NCI-H226 (cell line): ENCODE measurements at places on chromosomes 11 and 22.
A peak's percentile ranks its signal among the peaks of the same experiment; 100 is the strongest.

GRCh38 chr22:36065775-36066544, 37.3 kb upstream of the RBFOX2 start:
- DNase-seq: peak; percentile 78

- no peak for DNase-seq
Measured at GRCh38 chr11:15818132-15818842, 538.1 kb downstream of the SOX6 start.

DNA sequence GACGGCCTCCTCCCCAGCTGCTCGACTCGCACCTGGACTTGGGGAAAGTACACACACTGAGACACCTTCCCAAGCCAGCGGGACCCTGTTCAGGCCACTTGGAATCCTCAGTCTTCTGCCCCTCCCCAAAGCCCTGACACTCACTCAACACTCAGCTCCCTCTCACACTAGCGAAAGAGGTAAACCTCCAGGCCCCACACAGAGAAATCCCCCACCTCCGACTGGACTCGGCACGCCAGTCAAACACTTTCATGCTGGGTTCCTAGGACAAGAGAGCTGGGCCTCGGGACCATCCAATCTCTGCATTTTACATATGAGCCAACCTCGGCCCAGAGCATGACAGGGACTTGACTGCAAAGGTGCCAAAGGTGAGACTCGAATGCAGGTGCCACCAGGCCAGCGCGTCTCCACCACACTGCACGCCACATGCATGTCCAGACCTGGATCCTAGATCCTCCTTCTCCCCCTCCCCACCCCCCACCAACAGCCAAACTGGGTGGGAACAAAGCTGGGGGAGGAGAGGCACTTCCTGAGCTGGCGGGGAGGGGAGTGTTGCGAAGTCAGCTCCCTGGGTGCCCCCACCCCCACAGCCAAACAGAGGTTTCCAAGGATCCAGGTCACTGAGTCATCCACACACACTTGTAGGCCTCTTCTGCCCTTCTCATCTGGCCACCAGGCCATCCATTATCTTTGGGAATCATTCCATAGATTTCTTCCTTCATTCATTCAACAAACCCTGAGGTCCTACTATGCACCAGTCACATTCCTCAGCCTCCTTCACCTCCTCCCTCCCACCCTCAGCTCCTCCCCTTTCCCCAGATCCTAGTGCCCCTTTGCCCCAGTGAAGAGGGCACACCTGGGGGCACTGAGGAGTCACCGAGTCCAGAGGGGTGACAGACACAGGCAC, 10.7 kb upstream of the CD5 start:
- DNase-seq: peak; percentile 48

DNA sequence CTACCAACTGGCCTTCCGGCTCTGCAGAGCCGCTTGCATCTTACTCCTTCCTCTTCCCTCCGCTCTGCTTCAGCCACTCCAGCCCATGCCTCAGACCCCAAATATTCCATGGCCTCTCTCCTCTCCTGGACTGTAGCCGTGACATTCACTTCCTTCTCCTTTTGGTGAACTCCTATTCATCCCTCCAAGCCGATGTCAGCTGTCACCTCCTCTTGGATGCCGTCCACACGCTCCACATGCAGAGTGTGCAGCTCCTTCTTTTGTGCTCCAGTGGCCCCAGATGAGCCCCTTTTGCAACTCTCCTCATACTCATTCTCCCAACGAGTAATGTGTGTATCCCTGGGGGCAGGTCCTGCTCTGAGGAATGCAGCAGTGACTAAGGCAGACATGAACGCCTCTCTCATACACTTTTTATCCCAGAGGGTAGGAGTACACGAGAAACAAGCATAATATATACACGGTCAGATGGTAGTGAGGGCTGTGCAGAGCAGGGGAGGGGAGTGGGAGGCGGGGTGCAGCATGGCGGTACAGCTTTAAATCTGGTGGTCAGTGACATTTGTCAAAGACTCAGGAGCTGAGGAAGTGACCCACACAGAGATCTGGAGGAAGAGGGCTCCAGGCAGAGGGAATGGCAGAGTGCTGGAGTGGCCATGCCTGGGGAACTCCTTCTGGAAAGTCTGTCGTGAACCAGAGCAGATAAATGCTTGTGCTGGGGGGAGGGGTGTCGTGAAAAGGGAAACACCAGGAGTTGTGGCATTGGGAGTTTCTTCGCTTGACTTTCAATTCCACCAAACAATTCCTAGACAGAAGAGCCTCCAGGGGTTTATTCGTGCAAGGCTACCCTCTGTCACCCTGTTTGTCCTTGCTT, 83.8 kb upstream of the ATXN10 start:
- DNase-seq: peak; percentile 51

DNA sequence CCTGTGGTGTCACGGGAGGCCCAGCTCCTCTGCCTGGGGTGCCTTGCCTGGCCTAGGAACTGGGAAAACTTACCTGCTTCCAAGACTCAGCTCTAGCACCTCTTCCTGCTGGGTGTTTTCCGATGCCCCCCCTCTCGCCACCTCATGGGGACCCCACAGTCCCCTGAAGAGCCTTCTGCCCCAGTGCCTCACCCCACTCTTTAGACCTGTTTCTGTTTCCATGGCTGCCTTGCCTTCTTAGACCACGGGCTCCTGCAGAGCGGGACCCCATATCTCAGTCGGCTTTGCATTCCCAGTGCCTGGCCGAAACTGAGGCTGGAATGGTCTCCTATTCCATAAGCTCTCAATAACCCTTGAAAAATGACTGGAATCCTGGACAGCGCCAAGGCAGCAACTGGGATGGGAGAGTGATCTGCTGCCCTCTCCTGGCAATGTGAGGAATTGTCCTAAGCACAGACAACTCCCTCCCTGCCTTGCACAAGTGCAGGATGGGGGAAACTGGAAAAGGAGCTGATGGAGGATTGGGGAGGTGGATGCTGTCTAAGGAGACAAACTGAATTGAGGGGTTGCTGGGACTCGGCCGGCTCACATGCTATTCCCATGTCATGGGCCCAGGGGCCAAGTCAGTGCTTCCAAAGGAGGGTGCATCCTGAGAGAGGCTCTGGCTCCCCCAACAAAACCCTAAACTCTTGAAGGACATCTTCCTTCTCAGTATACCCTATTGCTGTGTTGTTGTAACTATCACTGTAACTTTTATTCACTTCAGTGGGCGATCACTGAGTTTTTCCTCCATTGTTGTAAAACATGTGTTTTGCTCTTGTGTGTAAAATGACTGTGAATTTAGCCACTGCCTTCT, 26.6 kb upstream of the IL17RA start:
- DNase-seq: peak; percentile 8

GRCh38 chr11:25593221-25593620, 738.7 kb upstream of the ANO3 start:
- DNase-seq: no peak

- DNase-seq: no peak
Measured at GRCh38 chr11:84384731-84385130, 1098.6 kb upstream of the CCDC90B start.

GRCh38 chr22:37633625-37634416, 5.6 kb upstream of the SH3BP1 start:
- DNase-seq: no peak

GRCh38 chr11:3367221-3367620, 11.7 kb downstream of the ZNF195 start:
- DNase-seq: no peak

GRCh38 chr11:113249491-113249763, 65.0 kb upstream of the TTC12 start:
- DNase-seq: no peak

DNA sequence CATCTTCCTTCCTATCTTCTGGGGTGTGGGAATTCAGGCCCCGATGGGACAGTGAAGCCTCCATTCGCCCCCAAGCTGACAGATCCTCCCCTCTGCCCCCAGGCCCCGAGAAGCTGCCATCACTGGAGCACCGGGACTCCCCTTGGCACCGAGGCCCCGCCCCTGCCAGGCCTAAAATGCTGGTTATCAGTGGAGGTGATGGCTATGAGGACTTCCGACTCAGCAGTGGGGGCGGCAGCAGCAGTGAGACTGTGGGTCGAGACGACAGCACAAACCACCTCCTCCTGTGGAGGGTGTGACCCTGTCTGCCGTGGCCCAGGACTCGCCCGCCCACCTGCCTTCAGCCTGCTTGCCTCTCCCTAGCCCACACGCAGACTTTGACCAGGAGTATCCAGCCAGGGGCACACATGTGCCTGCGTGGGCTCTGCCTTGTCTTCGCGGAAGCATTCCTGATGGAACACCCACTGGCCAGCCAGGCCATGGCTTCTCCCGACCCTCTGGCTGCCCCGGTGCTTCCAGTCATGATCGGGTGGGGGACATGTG, 8.6 kb upstream of the RELT start:
- DNase-seq: no peak

DNA sequence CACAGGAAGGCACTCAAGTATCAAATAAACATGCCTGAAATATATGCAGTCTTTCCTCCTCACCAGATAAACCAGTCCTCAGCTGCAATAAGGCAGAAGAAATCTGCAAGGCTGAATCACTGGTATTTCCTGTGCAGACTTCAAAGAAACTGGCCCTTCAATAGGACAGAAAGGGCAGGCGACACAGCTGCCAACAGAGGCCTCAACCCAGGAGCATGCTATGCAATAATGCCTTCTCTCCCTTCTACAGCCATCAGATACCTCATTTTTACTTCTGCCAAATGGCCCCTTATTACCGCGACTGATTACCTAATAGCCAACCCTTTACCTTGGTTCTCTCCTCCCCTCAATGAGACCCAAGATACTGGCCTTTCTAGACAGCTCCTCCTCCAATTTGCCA, 8.0 kb downstream of the NUMA1 start:
- peak; percentile 78 for DNase-seq

DNA sequence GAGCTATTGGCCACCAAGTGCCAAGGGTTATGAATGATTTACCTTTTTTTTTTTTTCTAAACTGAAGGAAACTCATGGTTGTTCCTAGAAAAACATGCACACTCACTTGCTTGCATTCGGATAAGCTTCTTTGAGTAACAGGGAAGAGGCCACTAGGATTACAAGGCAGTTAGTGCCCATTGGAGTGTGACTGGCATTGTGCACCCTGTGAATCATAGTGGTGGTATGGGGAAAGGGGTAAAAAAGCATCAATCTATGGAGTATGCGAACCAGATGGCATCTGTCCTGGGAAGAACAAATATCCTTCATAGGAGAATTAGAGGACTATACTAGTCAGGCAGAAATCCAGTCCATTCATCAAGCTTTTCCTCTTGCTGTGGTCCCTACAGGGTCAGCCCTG, 24.2 kb downstream of the CD44 start:
- no peak for DNase-seq

GRCh38 chr22:46857142-46857884, 94.9 kb downstream of the TBC1D22A start:
- DNase-seq: no peak

DNA sequence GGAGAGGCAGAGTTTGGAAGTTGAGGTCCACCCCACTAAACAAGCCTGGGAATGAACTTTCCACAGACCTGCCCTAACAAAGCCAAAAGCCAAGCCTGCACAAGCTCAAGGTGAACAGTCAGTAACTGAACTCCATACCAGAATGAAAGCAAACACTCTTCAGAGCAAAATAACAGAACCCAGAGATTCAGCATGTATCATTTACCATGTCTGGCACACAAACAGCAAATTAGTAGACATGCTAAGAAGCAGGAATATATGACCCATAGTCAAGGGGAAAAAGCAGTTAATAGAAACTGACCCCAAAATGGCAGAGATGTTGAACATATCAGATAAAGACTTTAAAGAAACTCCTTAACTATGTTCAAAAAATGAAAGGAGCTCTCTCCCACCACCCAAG, 31.3 kb downstream of the TBX1 start:
- DNase-seq: no peak

DNA sequence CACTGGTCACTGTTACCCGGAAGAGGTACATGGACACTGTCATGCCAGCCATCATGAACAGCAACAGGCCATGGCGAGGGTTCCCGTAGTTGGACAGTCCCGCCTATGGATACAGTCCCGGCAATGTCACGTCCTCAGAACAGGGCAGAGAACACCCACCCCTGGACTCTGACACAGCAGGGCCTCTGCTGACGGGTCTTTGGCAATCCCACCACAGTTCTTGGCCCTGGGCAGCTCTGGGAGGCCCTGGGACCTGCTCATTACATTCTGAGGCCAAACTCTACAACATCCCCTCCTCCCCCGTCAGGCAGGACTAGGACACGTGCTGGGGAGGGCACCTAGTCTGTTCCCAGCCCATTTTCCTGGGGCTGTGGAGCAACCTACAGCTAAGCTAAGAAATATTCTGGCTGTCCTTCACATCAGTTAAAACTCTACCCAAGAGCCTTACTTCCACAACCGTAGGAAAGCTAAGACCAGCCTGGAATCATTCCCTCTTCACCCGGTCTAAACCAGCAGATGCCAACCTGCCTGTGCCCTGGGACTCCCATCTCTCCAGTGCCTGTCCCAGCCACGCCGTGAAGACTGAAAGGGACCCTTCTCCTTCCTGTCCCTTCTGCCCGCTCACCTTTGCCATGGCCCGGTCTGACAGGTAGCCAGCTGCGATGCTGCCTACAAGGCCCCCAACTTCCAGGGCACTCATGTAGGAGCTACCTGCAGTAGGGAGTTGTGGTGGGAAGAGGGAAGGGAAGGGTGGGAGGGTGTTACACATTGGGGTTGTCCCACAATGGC, 4.5 kb downstream of the SLC37A4 start:
- DNase-seq: no peak

DNA sequence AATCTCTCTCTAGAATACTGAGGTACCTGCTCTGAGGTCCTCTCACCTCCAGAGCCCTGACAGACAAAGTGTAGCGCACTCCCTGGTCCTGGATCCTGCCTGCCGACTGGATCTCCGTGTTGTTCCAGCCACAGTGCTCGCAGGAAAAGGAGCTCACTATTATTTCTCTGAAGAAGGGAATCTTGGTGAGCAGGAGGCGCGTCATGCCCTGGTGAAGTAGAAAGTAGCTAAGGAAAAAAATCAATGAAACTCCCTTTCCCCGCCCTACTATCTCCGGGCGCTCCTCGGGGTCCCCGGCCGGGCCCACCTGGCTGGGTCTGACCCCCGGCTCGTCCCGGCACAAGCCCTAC, 412 bp downstream of the ZPR1 start:
- DNase-seq: no peak

- no peak for DNase-seq
Measured at GRCh38 chr11:26096451-26096850, 235.5 kb upstream of the ANO3 start.

GRCh38 chr11:111642542-111642941, 40.3 kb downstream of the SIK2 start:
- no peak for DNase-seq

- DNase-seq: no peak
Measured at GRCh38 chr22:45828841-45829240, 148.1 kb downstream of the WNT7B start.

DNA sequence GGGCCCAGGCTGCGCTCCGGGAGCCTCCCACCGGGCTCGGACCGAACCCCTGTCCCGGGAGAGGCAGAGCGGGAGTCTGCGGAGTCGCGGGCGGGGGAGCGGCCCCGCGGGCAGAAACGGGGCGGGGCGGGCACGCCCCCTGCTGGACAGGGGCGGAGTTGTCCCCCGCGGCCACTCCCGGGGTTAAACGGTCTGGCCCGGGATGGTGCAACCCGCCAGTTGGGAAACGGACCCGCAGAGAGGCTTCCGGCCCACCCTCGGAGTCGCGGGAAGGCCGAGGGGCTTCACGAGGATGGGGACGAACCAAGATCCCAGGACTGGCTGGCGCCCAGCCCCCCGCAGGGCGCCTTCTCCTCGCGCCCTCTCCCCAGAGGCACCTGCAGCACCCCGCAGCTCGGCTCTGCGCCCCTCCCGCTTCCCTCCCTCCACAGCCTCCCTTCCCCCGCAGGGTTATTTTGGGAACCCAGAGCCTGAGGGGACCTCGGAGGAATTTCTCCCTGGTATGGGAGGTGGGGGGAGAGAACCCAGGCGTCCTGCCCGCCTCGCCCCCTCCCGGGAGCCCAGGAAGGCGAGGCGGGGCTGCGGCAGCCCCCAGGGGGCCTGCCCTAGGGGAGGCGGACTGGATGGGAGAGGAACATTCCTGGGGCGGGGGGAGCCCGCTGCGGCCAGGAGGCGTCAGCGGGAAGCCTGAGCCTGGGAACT, 902 bp downstream of the RASGRP2 start:
- peak; percentile 20 for DNase-seq
